ENCODE measurements at places on chromosomes 2 and 18.

GRCh38 chr2:175889701-175890302 is 112.3 kb downstream of the LNPK start:
- DNase-seq, result no peak

GRCh38 chr2:123513351-123513750 is 511.7 kb upstream of the CNTNAP5 start:
- no peak for DNase-seq

GRCh38 chr2:134466141-134466540 is 212.3 kb downstream of the MGAT5 start:
- no peak for DNase-seq

DNA sequence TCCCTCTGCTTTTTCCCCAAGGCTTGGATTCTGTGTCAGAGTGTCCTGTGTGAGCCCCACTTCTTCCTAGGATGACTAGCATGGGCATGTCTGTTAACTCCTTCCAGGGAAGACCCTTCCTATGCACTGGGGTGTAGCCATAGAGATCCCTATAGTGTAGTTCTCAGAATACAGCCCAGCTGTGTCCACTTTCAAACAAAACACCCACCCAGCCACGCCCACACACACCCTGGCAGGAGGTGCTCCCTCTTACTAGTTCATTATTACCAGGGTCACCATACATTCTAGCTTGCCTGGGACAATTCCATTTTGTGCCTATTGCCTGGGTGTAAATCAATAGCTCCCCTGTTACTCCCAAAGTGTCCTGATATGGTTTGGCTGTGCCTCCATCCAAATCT is 195.6 kb downstream of the MYCN start:
- no peak for DNase-seq

- no peak for DNase-seq
These were observed 664.8 kb downstream of the DCC start for GRCh38 chr18:53004798-53005197.

DNA sequence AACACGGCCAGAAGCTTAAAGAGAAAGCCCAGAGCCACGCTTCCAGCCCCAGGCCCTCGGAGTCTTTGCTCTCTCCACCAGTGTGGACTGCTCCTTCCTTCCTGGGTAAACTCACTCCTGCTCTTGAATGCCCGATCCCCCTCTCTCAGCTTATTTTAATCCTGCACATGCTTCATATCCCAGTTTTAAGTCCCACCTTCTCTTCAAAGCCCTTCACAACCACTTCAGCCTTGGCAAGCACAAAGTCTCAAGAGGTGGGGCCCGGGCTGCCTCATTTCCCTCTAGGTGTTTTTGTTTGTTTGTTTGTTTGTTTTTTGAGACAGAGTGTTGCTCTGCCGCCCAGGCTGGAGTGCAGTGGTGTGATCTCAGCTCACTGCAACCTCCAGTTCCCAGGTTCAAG is 21.6 kb upstream of the CREG2 start:
- no peak for DNase-seq

GRCh38 chr18:34650121-34650545 is 60.0 kb upstream of the DTNA start:
- peak; percentile 73 for DNase-seq

- DNase-seq, result no peak
These were observed 111.1 kb downstream of the COL4A4 start for GRCh38 chr2:227052879-227053278.

Measured in AG10803 (cell line).